ENCODE measurements at places on chromosomes 5 and 9.

DNA sequence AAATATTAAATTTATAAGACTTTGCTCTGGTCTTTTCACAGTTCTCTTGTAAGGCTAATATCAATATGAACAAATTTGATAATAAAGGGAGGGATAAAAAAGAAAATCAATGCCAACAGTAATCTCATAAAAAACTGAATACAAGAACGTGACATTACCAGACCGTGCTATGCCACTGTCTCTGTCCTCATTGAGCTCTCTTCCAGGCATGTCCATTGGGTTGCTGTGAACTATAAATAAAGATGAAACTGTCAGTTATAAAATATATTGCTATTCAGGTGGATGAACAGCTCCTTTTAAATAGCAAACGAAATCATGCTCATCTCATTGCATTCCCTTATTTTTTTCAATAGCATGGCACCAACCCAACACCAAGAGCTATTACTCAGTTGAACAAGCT, 74.0 kb upstream of the RAPGEF6 start:
- H3K27ac ChIP-seq = no peak overlapping the region
- no peaks in the 10 kb centered on the region for H3K27me3 ChIP-seq
- H3K36me3 ChIP-seq = peaks cover 5% of the 10 kb centered on the region
- H3K4me3 ChIP-seq = no peak overlapping the region
- DNase-seq = no peak

DNA sequence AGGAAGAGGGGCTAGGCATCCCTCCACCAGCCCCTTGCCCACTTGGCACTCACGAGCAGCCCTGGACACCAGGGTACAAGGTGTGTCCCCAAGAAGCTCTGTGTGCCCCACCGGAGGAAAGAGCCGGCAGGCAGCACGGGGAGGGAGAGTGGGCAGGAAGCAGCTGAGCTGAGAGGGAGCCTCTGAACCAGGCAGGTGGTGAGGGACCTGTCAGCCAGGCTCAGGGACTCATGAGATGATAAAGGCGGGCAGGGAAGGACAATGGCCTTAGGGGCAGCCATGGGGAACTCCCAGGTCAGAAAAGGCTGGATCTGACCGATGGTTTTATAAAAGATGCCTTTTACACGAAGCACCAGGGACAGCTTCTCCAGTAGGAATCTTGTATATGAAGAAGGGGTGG, 112.0 kb downstream of the VAV2 start:
- H3K36me3 ChIP-seq = no peaks in the 10 kb centered on the region
- no peaks in the 10 kb centered on the region for H3K4me1 ChIP-seq
- no peak overlapping the region for H3K27ac ChIP-seq
- no peak for DNase-seq
- H3K4me3 ChIP-seq = no peak overlapping the region
- H3K27me3 ChIP-seq = no peaks in the 10 kb centered on the region

DNA sequence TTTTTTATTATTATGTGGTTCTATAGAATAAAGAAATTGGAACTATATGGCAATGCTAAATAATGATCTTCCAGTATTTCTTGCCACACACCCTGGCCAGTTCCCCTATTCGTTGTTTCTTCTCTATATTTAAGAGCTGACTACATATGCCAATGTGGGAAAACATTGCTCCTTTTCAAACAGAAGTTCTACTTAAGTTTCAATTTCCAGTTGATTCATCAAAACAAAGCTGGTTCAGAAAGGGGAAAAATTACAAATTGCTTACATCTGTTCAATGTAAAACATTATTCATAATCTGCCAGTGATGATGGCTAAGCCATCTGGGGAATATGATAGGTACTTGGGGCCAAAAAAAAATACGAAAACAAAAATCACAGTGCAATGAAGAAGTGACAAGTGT, 76.9 kb downstream of the ST8SIA4 start:
- H3K27ac ChIP-seq = no peak overlapping the region
- no peaks in the 10 kb centered on the region for H3K36me3 ChIP-seq

GRCh38 chr9:126208216-126208758, 118.3 kb upstream of the MVB12B start:
- no peaks in the 10 kb centered on the region for H3K36me3 ChIP-seq
- H3K27me3 ChIP-seq = no peaks in the 10 kb centered on the region
- no peak overlapping the region for H3K27ac ChIP-seq

DNA sequence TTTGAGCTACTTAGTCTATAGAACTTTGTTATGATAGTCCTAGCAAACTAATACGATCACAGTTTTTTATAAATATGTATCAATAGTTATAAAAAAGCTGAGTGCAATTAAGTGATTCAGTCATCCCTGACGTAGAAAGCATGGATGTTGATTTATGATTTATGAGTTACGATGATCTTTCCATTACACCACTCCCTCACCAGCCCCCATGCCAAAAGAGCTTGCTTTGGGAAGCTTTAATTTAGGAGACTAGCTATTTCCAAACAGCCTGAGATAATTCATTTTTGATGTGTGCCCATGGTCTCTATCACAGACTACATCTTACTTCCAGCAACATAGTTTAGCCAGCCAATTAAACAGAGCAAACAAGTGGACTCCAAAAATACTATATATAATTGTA, 256.8 kb downstream of the GABRG2 start:
- H3K36me3 ChIP-seq = no peaks in the 10 kb centered on the region
- no peaks in the 10 kb centered on the region for H3K4me1 ChIP-seq
- no peak overlapping the region for H3K4me3 ChIP-seq
- no peaks in the 10 kb centered on the region for H3K27me3 ChIP-seq
- DNase-seq = no peak
- H3K27ac ChIP-seq = no peak overlapping the region

DNA sequence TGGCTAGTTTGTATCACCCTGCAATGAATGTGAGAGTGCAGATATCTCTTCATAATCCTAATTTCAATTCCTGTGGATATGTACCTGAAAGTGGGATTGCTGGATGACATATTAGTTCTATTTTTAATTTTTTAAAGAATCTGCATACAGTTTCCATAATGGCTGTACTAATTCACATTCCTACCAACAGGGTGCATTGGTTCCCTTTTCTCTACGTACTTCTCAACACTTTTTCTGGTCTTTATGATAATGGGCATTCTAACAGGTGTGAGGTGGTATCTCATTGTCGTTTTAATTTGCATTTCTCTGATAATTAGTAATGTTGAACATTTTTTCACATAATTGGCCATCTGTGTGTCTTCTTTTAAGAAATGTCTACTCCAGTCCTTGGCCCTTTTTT, 927.5 kb downstream of the DTWD2 start:
- H3K4me3 ChIP-seq = no peak overlapping the region
- H3K36me3 ChIP-seq = no peaks in the 10 kb centered on the region
- no peak overlapping the region for H3K27ac ChIP-seq
- peak; percentile 34 for DNase-seq
- no peaks in the 10 kb centered on the region for H3K27me3 ChIP-seq

GRCh38 chr5:72720205-72720604, 96.3 kb upstream of the TNPO1 start:
- H3K4me3 ChIP-seq = no peak overlapping the region
- no peaks in the 10 kb centered on the region for H3K36me3 ChIP-seq
- no peak overlapping the region for H3K27ac ChIP-seq
- DNase-seq = no peak

DNA sequence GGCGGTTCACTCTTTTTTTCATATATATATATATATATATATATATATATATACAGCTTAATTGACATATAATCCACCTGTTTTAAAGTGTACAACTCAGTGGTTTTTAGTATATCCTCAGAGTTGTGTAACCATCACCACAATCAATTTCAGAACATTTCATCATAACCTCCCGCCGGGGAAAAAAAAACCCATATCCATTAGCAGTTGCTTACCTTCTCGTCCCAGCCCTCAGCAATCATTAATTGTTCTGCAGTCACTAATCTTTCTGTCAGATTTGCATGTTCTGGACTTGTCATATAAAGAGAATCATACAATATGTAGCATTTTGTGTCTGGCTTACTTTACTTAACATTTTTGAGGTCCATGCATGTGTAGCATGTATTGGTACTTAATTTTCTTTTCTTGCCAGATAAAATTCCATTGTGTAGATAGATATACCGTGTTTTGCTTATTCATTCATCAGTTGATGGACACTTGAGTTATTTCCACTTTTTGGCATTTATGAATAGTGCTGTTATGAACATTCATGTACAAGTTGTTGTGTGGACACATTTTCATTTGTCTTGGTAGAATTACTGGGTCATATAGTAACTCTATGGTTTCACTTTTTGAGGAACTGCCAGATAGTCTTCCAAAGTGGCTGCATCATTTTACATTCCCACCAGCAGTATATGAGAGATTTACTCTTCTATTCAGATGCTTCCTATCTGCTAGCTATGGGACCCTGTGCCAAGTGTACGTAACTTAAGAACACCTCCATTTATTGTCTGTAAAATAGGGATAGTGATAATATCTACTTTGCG, 3.5 kb upstream of the RNF145 start:
- peaks cover 21% of the 10 kb centered on the region for H3K4me1 ChIP-seq
- H3K27ac ChIP-seq = no peak overlapping the region
- no peak overlapping the region for H3K4me3 ChIP-seq
- no peak for DNase-seq
- H3K27me3 ChIP-seq = peaks cover 19% of the 10 kb centered on the region
- no peaks in the 10 kb centered on the region for H3K36me3 ChIP-seq

- H3K36me3 ChIP-seq = no peaks in the 10 kb centered on the region
- H3K4me3 ChIP-seq = no peak overlapping the region
- H3K27ac ChIP-seq = no peak overlapping the region
- H3K27me3 ChIP-seq = no peaks in the 10 kb centered on the region
Measured at GRCh38 chr5:119323601-119324000, 32.2 kb upstream of the TNFAIP8 start.

- 0 out of 2 replicates have a peak overlapping the region, but pooled peaks have one; percentile 40 for H3K27ac ChIP-seq
- no peaks in the 10 kb centered on the region for H3K36me3 ChIP-seq
- no peak overlapping the region for H3K4me3 ChIP-seq
- peaks cover 12% of the 10 kb centered on the region for H3K4me1 ChIP-seq
Measured at GRCh38 chr9:69332067-69332685, 7.2 kb downstream of the ENTREP1 start.

DNA sequence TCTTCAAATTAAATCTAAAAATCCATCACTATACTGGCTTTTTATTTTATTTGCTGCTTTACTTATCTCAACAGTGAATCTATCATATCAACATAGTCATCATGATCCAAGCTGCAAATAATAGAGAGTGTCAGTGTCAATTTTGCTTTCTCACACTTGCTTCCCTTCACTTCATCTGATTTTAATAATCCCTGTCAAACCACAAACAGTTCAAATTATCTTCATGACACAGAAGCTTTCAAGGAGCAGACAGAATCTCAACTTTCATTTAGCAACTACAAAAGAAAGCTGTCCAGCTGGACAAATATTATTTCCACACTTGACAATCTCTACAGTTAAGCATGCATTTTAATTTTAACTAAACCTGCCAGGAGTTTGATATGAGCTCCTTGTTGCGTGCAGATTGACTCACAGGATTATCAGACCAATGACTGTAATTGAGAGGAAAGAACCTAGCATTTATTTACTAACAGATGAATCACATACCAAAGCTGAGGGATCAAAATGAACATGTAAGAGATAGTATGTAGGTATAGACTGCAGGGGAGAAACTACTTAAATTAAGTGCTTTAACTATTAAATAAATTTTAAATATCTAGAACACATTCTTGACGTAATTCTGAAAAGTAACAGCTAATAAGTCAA, 56.0 kb downstream of the KIAA0825 start:
- peaks cover 5% of the 10 kb centered on the region for H3K4me1 ChIP-seq
- no peaks in the 10 kb centered on the region for H3K36me3 ChIP-seq
- no peaks in the 10 kb centered on the region for H3K27me3 ChIP-seq
- H3K27ac ChIP-seq = no peak overlapping the region
- H3K4me3 ChIP-seq = no peak overlapping the region
- no peak for DNase-seq

DNA sequence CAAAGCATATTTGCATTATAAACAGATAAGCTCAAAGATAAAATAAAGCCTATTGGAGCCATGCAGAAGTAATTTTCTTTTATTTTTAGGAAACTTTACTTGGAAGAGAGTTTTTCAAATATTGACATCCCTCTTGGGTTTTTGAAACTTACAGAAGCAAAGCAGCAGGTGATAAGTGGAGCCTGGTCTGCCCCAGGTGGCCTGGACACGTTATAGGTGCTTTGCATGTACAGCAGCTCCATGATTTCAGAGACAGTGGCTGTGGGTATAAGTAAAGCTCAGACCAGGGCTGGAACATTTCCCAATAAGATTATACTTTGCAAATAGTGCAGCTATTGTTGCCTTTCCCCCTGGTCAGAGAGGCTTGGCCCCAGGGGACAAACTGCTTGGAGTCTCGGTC, 51.5 kb downstream of the CCDC192 start:
- H3K27ac ChIP-seq = no peak overlapping the region
- no peak overlapping the region for H3K4me3 ChIP-seq
- no peaks in the 10 kb centered on the region for H3K27me3 ChIP-seq
- no peaks in the 10 kb centered on the region for H3K36me3 ChIP-seq
- no peak for DNase-seq

DNA sequence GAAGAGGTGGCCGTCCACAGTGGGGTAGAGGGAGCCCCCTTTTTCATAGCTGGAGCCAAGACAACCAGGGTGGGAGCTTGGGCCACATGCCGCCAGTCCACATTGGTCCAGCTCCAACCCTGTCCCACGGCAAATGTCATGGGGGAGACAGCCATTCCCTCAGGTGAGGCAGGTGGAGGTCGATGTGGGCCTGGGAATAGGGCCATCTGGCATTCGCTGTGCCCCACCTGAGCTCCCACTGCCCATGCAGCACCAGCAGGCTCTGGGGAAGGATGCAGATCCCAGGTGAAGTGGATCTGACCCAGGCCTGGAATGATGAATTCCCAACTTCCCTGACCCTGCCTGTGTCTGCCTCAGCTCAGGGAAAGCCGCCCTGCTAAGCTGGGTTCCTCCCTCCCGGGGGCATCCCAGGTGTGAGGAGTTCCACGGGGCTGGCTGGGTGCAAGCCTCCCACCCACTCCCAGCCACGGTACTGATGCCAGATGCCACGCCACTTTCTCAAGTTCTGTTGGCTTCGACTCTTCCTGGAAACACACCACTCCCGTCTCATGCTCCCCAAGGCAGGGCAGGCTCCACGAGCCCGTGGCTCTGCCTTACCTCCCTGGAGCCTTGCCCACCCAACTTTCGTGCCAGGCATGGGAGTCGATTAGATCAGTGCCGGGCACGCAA, 25.2 kb upstream of the FCN2 start:
- no peaks in the 10 kb centered on the region for H3K36me3 ChIP-seq
- no peak overlapping the region for H3K27ac ChIP-seq
- no peaks in the 10 kb centered on the region for H3K27me3 ChIP-seq
- no peak for DNase-seq
- no peak overlapping the region for H3K4me3 ChIP-seq

GRCh38 chr5:116652196-116652729, 77.6 kb upstream of the SEMA6A start:
- no peaks in the 10 kb centered on the region for H3K36me3 ChIP-seq
- peaks cover 59% of the 10 kb centered on the region for H3K4me1 ChIP-seq
- DNase-seq = peak; percentile 88
- H3K4me3 ChIP-seq = peak overlapping the region; percentile 18
- peak overlapping the region; percentile 65 for H3K27ac ChIP-seq

DNA sequence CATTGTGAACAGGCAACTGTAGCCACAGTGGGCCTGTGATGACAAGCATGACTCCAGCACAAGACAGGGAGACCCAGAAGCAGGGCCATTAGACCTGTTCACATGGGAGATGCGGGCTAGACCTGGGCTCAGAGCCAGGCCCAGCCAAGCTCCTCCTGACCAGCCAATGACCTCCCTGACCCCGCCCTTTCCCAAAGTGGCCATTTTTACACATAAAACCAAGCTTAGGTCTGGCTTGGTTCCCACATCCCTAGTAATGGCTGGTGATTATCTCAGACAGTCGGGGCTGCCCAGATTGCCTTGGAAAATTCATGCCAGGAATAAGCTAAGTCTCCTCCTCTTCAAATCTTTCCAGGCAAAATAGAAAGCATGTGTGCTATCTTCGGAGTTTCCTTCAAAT, 94.1 kb downstream of the FRMD3 start:
- H3K36me3 ChIP-seq = no peaks in the 10 kb centered on the region
- H3K4me1 ChIP-seq = no peaks in the 10 kb centered on the region
- DNase-seq = no peak
- no peak overlapping the region for H3K4me3 ChIP-seq
